Activated naive CD4-positive, alpha-beta T cell (primary cell): ENCODE measurements at places on chromosomes 2 and 18.

GRCh38 chr2:182933629-182934028 lies 67.2 kb upstream of the FRZB start:
- no peak for DNase-seq

DNA sequence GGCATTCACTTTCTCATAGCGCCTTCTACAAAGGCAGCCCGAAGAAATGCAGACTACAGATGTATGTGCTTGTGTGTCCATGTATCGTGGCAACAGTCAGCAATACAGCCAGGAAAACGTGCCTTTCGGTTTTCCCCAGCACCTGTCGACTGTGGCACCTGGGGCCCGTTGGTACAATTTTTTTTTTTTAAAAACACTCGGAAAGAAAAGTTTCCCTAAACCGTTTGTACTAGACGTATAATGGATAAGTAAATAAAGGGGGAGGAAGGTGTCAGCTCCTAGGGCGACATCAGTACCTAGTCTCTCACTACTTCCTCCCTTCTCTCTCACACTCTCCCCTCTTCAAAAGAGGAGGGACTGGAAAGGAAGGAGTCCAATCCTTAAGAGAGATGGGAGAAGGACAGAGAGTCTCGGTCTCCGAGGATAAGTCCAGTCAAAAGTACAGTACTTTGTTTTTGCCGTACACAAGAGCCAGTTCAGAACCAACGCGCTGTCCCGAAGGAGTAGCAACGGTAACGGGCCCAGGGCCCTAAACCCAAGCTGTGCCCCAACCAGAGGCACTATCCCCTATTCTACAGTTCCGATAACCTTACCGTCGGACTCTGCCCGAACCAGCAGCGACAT lies 759 bp downstream of the PPP4R3B start:
- DNase-seq, result peak; percentile 12

DNA sequence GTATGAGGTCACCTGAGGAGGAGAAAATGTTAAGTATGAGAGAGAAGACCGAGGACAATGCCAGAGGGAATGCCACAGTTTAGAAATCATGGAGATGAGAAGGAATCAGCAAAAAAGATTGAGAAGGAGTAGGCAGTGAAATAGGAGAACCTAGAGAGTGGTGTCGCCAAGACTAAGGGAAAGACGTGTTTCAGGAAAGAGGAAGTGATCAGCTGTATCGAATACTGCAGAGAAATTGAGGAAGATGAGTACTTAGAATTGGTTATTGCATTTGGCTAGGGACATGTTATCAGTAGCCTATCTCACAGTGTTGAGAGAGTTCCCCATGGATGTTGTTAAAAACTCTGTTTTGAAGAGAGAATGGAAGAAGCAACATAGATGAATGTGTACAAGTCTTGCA lies 112.3 kb downstream of the GALNT1 start:
- no peak for DNase-seq

GRCh38 chr2:239316562-239317465 lies 84.0 kb downstream of the HDAC4 start:
- no peak for DNase-seq

DNA sequence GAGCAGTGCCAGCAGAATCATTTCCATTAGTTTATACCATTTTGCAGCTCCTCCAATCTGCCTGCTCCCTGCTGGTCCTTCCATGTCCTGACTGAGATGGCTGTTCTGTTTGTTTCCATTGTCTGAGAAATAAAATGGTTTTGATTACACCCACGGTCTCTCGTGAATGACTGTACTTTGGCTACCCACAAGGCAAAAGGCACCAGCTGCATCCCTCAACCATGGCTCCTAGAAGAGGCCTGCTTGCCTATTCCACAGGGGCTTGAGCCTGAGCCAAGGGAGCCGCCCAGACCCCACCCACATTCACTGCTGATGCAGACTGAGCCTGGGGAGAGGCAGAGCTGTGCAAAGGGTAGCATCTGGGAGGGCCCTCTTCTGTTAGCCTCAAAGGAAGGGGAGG lies 31.2 kb downstream of the MARCHF4 start:
- no peak for DNase-seq

- no peak for DNase-seq
Observed at GRCh38 chr18:35469725-35470124, 28.0 kb downstream of the INO80C start.

DNA sequence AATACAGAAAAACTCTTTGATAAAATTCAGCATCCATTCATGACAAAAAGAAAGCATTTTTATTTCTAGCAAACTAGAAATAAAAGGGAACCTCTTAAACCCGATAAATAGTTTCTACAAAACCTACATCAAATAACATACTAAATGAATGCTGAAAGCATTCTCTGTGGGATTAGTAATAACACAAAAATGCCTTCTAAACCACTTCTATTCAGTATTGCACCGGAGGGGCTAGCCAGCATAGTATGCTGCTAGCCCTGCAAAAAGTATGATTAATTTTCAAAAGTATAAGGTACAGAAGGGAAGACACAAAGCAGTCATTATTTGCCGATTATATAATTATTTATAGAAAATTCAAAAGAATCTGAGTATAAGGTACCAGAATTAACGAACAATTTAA lies 145.2 kb downstream of the DTNB start:
- no peak for DNase-seq

GRCh38 chr2:132910432-132910831 lies 240.4 kb upstream of the LYPD1 start:
- no peak for DNase-seq

GRCh38 chr18:67735506-67735905 lies 219.0 kb upstream of the DSEL start:
- DNase-seq, result no peak

- DNase-seq, result no peak
Observed at GRCh38 chr18:50199346-50199855, 4.5 kb upstream of the MYO5B start.

DNA sequence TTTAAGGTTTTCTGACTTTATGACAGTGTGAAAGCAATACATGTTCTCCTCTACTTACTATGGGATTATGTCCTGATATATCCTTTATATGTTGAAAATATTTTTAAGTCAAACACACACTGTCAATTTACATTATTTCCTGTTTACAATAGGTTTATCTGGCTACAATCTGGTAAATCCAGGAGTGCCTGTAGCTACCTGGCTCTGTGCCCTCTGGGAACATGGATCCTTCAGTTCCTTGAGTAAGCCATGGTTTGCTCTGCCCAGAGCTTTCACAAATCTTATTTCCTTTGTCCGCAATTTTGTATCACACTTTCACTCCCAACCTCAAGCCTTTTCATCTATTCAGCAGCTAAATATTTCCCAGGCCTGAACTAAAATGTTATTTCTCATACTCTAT lies 1582.2 kb upstream of the NXPH2 start:
- DNase-seq, result no peak

DNA sequence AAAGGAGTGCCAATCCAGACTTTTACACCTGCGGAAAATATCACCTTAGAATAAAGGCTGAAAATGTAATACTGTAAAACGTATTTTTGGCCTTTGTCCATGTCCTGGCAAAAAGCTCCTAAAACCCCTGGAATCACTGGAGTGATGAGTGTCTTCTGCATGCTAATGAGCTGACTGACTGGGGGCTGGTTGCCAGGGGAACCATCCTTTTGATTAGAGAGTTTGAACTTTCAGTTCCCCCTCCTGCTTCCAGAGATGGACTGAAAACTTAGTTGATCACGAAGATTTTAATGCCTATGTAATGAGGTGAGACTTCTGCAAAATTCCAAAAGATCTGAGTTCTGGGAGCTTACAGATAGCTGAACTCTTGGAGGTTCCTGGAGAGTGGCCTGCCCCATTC lies 20.5 kb downstream of the PUM2 start:
- DNase-seq, result no peak

DNA sequence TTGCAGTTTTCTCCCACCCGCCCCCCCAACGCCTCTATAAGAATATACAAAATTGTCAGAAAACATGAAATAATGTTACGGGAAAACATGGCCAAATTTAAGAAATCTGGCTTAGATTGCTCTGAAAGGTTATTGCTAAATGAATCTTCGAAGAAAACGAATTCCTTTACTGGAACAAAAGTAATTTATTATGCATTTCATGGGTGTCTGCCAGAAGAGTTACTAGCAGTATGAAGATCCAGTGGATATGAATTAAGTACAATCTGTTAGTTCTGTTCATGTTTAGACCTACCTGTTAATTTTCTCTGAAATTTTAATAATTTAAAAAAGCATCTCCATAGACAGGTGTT lies 21.9 kb downstream of the GATA6 start:
- DNase-seq, result no peak

DNA sequence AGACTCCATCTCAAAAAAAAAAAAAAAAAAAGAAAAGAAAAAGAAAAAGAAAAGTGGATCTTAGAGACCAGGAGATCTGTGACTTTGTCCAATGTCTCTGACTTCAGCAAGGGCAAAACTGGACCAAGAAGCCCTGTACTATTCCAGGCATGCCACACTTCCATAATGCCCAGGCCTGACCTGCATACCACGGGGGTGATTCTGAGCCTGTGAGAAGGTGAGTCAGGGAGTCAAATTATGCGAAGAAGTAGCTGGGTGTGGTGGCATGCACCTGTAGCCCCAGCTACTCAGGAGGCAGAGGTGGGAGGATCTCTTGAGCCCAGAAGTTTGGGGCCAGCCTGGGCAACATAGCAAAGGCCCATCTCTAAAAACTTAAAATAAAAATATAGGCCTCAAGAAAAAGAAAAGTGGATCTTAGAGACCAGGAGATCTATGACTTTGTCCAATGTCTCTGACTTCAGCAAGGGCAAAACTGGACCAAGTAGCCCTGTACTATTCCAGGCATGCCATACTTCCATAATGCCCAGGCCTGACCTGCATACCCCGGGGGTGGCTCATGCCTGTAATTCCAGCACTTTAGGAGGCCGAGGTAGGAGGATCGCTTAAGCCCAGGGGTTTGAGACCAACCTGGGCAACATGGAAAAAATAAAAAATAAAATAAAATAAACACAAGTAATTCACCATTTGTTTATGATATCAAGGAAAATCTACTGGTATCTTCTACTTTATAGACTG lies 12.2 kb upstream of the PUM2 start:
- no peak for DNase-seq

GRCh38 chr2:11907190-11907589 lies 160.8 kb downstream of the LPIN1 start:
- no peak for DNase-seq

DNA sequence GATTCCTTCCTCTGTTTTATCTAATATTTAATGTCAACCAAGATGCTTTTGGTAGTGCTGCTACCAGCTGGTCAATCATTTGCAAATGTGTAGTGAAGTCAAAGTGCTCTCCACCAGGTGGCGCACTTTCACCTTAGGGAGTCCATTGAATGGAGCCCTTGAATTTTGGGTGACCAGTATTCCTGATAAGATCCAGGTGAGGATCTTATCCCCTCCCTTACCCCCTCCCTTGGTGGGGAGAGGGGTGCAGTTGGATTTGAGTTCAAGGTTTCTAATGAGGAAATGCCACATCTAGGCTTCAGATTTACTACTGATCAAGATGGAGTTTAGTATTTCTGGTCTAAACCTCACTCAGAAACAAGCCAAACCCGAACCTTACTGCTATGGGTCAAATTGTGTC lies 12.0 kb upstream of the E2F6 start:
- peak; percentile 68 for DNase-seq

DNA sequence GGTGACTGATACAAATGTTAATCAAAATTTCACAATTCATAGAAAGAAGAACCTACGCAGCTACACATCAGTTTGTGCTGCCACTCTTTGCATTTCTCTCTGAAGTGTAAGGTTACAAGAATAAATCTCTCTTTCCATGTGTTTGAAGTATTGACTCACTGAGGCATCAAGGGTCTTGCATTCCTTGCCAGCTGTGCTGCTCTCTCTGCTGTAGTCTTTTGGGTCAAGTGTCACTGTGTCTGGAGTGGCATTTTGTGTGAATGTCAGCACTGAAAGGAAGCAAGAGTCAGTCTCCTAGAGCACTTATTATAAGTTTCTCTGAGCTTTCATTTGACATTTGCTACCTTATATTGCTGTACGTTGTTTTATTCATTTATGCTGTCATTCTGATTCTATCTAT lies 1696.1 kb upstream of the LRRTM1 start:
- DNase-seq, result no peak

DNA sequence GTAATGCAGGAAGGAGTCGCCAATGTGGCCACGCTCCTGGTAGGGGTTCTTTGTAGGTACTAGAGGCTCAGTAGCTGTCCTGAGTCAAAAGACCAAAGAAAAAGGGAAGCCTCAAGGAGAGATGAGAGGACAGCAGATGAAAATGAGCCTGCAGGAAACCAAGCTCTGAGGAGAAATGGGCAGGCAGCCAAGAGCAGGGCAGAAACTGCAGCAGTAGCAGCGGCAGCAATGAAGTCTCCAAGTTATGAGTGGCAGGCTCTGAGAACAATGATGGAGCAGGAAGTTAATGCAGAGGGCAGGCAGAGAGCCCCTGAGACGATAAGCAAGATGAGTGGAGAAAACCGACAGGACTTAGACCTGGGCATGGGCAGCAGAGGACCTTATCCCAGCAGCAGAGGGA lies 48.2 kb upstream of the TMEM200C start:
- DNase-seq, result no peak

DNA sequence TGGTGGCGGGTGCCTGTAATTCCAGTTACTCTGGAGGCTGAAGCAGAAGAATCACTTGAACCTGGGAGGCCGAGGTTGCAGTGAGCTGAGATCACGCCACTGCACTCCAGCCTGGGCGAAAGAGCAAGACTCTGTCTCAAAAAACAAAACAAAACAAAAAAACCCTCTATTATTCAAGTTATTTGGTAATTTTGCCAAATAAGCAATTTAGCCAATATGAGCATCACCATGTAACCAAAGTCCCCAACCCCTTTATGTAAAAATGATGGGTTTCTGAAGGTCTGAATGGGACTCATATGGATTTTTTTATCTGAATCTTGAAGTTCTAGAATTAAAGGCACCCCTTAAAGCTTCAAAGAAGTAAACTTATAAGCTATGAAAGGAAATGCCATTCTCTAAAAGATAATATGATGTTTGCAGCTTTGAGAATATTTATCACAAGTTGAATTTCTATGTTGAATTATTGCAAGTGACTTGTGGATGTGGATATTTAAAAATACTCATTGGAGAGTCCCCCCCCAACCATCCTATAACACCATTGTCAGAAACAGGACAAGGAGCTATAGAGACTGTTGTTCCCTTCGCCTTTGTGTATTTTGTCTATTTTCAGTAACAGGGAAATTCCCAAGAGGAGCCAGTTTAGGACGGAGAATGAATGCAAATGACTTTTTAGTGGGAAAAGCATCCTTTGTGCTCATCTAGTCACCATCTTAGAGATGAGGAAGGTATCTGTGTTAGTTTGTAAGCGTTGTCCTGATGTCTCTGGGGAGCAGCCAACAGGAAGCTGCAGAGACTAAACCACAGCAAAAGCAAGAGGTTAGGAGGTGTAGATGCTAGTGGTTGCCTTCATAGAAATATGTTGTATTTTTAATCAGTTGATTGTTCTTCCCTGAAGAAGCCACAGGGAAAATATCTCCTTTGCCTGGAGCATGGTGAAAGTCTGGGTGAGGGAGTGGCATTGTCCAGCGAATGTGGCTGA lies 68.3 kb downstream of the TET3 start:
- DNase-seq, result no peak

- no peak for DNase-seq
Observed at GRCh38 chr2:176169181-176169580, 12.1 kb downstream of the HOXD3 start.
